ENCODE measurements at places on chromosomes 1 and 21.

DNA sequence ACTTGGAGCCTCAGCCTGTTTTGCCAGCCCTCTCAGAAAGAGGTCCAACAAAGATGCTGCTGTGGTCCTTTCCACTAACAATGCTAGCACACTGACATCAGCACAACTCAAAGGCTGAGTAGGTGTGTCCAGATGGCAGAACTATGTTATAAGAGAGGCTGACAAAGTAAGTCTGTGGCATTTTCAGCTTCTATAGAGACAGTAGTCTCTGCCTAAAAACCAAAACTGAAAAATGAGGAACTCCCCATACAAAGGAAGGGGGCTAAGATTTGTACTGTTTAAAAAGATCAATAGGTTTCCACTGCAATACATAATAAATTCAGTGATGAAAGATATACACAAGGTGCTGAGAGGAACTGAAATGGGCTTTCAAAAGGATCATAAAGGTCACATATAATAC lies 12.3 kb downstream of the ERO1B start:
- DNase-seq, result no peak

- DNase-seq, result no peak
Observed at GRCh38 chr1:168476588-168477385, 67.0 kb downstream of the XCL2 start.

GRCh38 chr21:45887788-45888187 lies 93.8 kb upstream of the COL6A1 start:
- no peak for DNase-seq

- no peak for DNase-seq
Observed at GRCh38 chr1:180672505-180672904, 40.7 kb downstream of the XPR1 start.

DNA sequence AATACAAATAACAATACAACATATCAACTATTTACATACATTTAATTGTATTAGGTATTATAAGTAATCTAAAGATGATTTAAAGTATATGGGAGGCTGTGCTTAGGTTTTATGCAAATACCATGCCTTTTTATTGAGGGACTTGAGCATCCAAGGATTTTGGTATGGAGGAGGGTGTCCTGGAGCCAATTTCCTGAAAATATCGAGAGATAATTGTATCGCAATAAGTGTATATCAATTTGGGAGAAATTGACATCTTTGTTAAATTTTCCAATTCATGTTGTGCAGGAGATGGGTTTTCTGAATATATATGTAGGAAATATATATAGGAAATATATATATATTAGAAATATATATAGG lies 63.5 kb downstream of the ATP1A1 start:
- no peak for DNase-seq

DNA sequence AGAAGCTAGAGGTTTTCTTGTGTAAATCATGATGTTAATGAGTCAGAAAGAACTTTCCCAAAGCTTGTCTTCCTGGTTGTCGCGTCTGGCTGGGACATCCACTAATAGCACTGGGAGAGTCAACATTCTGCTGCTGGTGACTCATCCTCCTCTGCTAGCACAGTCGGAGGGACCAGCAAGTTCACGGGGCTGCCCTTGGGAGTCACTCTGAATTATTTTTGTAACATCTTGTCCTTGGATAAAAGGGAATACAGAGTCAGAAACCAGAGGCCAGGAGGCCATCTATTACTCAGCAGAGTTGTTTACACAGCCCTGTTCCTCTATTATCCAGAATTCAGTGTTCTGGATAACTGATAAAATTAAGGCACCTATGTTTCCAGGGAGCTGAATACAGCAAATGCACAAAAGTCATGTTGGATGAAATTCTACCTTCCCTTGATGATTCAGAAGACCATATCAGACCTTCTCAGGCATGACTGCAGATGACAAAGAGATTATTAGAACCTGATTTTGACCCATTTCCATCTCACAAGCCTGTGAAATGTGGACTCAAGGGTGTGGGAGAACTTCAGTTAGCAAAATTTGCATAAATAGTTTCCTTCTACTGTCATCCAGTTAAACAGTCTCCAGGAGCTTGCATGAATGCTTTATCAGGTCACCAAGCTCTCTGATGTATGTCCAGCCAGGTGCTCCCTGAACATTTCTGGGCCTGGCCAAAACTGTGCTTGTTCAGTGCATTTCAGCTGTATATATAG lies 68.1 kb downstream of the JAK1 start:
- DNase-seq, result peak; percentile 14

DNA sequence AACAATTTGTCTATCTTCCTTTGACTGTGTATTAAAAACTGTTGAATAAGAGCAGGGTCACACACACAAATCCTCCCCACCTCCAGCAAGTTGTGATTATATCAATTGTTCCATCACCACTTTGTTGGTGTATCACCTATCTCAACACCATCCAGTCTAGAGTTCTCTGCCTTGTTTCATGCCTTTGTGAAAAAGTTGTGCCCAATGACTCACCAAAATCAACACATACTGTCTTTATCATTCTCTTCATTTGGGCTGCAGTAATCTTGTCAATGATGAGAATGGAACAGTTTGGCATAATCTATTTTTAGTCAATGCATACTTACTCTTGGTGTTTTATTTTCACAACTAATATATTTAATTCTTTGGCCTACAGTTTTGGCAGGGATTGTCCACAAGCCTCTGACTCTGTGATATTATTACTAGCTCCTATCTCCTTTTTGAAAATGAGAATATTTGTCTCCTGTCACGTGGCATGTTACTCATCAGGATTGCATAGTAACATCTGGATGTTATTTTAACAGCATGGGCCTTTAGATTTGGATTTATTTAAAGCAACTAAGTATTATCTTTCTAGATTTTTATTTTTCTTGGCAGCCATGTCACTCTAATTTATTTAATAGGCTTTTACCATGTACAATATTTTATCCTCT lies 5.1 kb downstream of the C1orf87 start:
- no peak for DNase-seq

GRCh38 chr1:186689376-186689775 lies 9.2 kb upstream of the PTGS2 start:
- no peak for DNase-seq

GRCh38 chr1:148317288-148317985 lies 165.4 kb upstream of the NBPF11 start:
- no peak for DNase-seq

GRCh38 chr1:93438716-93439115 lies 9.2 kb upstream of the FNBP1L start:
- no peak for DNase-seq

DNA sequence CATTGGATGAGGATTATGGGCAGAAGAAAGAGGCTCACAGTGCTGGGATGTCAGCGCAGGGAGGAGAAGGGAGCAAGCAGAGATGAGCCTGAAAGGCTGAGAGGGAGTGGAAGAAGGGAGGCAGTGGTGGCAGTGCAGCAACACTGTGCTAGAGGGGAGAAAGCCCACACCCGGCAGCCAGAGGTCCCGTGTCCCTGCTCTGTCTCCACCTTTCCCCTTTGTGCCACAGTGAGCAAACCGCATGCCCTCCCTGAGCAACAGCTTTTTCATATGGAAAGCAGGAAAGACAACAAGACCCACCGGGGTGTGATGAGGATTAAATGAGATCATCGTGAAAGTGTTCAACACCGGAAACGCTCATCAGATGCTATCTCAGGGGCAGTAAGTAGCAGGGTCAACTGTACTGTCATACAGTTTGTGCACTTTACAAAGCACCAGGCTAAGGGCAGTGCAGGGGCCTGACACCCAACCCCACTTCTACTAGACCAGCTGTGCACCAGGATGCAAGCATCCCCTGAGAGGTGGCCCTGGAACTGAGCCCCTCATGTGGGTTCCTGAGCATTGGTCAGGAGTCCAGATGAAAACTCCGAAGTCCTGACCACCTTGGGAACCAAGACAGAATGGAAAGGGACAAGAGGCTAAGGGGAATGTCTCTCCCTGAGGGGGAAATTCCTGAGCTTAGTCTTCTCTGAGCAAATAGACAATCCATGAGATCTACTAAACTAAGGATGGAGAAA lies 9.1 kb downstream of the NHLH1 start:
- no peak for DNase-seq

GRCh38 chr1:199549421-199549820 lies 478.1 kb upstream of the NR5A2 start:
- DNase-seq, result no peak

DNA sequence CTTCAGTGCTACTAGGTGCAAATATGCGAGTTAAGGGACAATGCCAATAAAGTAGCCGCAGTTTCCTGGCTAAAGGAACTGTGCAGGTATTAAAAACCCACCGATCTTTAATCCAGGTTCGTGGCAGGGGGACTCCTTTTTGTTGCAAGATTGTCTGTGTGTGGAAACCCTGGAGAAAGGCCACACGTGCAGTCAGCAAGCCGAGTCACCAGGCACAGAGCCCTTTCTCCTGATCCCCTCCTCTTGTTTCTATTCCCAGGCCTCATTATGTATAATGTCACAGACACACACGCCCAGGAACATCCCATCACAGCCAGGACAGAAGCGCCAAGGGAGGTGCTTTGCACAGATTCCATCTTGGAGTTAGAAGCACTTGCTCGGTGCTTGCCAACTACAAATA lies 528.9 kb downstream of the KIF26B start:
- DNase-seq, result no peak

- DNase-seq, result no peak
Observed at GRCh38 chr1:164723296-164723798, 164.4 kb downstream of the PBX1 start.

GRCh38 chr1:53737648-53738204 lies 1.2 kb downstream of the GLIS1 start:
- no peak for DNase-seq

DNA sequence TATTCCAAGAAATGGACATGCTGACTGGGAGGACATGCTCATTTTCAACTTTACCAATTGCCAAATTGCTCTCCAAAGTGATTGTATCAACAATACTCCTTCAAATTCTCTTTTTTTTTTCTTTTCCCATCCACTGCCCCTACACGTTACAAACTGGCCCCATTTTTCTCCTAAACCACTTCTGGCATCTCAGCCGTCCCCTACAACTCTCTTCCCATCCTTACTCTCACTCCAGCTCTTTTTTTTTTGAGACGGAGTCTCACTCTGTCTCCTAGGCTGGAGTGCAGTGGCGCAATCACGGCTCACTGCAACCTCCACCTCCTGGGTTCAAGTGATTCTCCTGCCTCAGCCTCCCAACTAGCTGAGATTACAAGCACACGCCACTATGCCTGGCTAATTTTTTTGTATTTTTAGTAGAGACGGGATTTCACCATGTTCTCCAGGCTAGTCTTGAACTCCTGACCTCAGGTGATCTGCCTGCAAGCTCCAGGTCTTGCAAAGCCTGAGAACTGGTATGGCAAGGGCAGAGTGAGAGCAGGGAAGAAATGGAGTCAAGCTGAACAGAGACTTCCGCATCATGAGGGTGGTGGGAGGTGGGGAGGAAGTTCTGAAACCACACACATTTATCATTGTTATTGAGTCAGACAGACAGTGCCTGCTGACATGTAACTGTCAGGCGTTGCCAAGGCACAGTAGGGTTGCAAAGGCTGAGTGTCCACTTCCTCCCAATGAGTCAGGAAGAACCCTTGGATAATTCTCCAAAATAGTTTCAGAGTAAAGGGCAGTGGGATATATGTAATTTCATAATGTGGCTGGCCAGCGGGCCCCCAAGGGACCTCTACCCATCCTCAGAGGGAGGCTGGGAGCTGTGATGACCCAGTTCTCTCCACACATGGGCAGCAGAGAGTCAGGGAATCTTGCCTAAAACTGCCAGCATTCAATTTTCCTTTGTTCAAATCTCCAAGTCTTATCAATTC lies 17.4 kb downstream of the CELA3A start:
- peak; percentile 25 for DNase-seq

DNA sequence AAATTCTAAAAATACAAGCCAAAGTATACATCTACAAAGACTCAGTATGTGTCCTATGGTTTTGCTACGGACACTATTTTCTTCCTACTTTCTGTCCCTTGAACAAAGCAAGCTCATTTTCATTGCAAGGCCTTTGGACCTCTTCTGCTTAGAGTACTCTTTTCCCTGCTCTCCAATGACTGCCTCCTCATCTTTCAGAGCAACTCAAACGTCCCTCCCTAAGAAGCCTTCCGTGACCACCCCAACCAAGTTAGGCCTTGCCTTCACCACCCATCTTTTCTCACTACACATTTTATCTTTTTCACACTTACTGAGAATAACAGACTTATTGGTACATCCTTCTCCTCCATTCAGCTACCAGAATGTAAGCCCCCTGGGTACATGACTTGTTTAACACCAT lies 39.9 kb downstream of the ENAH start:
- no peak for DNase-seq

DNA sequence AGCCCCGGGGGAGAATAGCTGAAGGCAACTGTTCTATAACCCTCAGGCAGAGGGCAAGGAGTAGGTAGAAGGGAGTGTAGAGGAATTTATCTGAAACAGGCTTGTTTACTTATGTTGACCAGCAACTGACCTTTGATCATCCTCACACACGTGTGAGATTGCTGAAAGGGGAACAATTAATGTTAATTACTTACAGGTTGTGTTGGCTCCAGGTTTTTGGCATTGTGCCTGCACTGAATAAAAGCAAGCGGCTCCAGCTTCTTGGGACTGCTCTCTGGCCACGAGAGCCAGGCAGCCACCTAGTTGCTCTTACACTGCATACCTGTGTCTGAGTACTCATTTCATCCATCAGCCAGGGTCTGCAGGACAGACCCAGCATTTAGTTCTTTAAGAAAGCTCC lies 41.3 kb upstream of the ARHGEF10L start:
- no peak for DNase-seq

- DNase-seq, result no peak
Observed at GRCh38 chr1:101278845-101279244, 42.0 kb downstream of the S1PR1 start.

DNA sequence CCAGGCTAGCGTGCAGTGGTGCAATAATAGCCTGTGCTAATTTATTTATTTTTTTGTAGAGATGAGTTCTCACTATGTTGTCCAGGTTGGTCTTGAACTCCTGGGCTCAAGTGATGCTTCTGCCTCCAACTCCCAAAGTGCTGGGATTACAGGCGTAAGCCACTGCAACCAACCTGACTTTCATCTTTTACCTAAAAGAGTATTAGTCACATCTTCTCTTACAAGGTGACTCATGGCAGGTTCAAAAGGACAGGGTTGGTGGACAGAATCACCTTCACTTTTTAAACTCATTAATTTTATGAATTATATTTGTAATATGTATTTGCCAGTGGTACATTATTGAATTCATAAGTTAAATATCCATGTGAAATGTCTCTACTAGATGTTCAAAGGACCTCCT lies 18.1 kb downstream of the JAM2 start:
- DNase-seq, result no peak

DNA sequence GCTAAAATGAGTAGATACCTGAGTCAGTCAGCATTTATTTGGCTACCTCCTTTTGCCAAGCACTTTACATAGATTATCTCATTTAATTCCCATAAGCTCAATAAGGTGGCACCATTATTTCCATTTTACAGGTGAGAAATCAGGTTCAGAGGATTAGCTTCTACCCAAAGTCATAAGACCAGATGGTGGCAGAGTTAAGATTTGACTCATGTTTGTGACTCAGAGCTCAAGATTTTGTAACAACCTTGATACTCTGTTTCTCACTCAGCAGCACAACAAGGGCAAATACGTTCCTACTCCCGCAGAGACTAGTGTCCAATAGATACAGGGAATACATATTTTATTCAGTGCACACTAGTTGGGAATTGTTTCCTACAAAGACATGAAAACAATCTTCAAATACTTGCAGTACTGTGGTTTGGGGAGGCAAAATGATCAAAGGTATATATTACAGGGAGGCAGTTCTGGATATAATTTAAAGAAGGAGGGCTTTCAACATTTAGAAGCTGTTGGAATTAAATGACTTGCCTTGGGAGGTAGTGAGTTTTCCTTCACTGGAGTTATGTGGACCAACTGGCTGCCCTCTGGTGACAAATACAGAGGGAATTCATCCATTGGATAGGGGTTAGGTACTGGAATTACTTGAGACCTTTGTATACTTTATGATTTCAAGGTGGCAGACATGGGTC lies 3.6 kb downstream of the LEPR start:
- no peak for DNase-seq

GRCh38 chr21:44392185-44392584 lies 38.8 kb downstream of the TRPM2 start:
- no peak for DNase-seq

Measured in stimulated activated CD8-positive, alpha-beta memory T cell treated with anti-CD3 and anti-CD28 coated beads, Interleukin-2, amount 100 ng/mL, for 1 hour (primary cell).